ENCODE measurements at places on chromosomes 5 and 9.

DNA sequence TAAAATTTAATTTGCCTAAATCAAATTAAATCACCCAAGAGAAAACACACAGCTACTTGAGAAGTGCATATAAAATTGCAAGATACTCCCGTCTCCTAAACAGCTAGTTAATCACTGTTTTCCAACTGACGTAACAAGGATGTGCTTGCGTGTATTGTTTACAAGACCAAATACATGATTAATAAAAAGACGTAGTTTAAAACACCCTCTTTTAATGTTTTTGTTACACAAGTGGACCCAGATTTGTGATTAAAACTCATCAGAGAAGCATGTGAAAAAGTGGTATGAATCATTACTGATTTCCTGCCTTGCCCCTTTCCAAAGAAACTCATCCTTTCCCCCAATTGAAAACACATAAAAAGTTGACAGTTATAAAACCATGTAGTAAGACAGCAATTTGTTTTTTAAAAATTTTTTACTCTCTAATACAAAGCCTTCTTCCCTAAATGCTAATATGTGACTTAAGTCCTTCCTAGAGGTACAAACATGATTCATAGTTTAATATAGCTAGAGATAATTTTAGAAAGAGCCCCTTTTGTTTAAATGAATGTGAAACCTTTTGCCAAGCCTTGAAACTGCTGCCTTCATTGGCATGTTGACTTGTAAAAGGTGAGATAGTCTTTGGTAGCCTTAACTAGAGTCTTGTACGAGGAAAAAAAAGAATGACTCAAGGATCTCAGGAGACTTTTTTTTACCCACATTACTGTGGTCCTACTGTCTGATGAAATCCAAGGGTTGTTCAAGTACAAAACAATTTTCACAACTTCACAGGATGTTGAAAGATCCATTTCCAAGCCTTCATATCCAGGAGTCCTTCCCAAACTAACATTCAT lies 61.4 kb upstream of the FST start:
- no peak for DNase-seq

DNA sequence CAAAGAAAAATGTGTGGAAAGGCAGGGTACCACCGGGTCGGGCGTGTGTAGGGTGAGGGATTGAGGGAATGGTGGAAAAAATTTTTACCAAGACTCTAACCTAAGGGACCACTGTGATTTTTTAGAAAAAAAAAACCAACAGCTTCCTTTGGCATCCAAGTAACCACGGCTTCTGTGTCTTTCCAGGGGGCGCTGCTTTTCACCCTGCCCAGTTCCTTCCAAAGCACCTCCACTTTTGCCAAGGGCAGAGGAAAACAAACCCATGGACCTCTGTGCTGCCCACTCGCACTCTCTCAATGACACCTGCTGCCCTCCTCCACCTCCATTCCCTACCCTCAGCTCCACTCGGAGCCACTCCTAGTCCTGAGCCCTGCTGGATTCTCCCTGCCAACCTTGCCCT lies 381.0 kb downstream of the ENC1 start:
- DNase-seq = no peak

GRCh38 chr5:109305352-109305751 lies 104.4 kb downstream of the PJA2 start:
- DNase-seq = no peak

GRCh38 chr9:87577746-87578145 lies 80.1 kb downstream of the DAPK1 start:
- DNase-seq = no peak

DNA sequence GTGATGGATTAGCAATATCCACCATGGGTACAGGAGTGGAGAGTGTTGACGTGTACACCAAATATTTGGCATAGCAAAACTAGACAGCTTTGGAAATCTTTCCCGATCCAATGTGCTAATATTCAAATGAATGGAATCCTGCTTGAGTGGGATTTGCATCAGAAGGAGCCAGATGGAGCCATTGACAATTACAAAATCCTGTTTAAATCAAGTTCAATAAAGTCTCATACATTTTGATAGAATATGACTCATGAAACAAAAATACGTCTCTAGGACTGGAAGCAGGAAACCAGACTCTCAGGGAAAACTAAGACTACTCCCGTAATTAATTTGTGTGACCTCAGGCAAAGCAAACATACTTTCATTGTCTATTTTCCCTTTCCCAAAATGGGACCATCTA lies 13.0 kb downstream of the TNC start:
- no peak for DNase-seq

GRCh38 chr9:36942891-36943290 lies 91.2 kb downstream of the PAX5 start:
- no peak for DNase-seq

DNA sequence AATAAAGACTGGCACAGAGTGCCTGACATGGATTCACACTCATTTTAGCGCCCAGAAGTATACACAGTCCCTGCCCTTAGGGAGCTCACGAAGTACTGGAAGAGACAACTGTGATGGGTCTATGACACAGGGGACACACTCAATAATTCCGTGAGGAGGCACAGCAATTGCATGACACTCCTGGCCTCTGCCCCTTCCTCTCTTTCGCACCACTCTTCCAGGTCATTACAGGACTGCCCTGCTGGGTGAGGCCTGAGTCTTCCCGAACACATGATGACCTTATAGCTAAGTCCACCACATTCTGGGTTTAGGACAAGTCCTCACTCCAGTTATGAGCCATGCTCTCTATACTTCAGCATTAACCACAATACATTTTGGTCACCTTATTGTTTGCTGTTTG lies 134.7 kb downstream of the GNA14 start:
- DNase-seq = no peak

DNA sequence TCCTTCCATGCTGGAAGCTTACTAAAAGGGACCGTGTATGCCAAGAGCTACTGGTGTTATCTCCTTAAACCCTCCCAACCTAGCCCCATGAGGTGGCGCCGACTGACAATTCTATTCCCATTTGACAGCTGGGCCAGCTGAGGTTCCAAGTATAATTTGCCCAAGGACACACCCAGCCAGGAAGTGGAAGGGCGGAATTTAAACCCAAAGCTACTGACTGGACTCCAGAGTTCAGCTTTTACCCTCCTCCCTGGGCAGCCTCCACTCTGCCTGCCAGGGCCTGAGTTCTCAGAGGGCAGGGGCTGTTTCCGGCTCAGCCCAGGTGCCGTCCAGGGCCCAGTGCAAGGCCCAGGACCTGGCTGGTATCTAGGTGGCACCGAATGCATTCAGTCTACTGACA lies 71.8 kb downstream of the C9orf50 start:
- DNase-seq = no peak

GRCh38 chr5:56522960-56523359 lies 289.8 kb upstream of the ANKRD55 start:
- DNase-seq = no peak

DNA sequence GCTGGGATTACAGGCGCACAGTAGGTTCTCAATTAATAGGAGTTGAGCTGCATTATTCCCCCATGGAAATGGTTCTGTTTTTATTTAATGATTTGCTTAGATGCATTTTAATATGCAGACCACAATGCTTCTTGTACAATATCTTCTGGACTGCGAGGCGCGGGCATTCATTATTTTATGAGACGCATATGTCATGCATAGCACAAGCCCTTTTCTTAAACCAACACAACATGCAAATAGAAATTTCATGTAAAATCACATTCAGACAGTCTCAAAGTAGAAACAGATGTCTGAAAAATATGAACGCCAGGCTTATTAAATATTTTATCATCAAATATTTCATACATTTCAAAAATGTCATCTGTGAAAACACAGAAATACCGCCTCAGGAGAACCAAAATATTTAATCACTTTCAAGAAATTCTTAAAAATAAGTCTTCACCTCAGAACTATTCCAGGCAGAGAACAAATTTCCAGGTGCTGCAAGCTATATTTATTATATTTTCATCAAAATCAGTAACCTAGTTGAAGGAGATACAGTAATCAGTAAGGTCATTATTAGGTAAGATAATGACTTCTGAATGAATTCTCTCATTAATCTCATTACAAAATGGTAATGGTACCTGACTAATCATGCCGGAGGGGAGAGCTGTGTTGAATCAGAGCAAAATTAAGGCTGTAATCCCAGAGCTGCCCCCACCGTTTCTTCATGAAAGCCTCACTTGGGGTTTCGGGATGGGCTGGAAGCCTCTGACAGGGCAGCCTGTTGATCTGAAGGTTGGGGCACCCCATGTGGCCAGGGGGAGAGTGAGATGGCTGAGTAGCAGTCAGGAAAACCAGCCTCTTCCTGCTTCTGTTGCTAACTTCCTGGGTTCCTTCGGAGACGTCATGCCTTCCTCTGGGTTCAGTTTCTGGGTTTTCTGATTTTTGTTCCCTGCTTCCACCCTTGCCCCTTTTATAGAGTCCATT lies 133.9 kb upstream of the ZNF618 start:
- no peak for DNase-seq

DNA sequence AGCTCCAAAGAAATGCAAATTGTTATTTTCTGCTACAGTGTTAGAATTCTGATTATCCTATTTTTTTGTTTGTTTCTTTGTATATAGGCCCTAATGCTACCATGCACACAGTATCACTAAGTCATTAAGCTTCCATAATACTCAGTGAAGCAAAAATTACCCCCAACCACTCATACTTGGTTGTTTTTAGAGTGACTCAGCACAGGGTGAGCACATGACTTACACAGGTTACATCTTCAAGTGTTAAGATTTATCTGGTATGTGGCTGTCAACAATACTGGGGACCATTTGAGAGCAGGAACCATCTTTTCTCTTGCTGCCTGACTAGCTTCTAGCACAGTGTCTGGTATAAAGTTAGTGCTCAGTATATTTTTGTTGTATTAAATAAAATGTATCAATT lies 255.8 kb upstream of the SLC24A2 start:
- DNase-seq = no peak
